ENCODE measurements at places on chromosomes 7 and 10.

- DNase-seq = peak; percentile 74
Measured at GRCh38 chr10:1377740-1378397, 321.7 kb downstream of the WDR37 start.

- no peak for DNase-seq
Measured at GRCh38 chr7:52609511-52609910, 425.9 kb upstream of the POM121L12 start.

DNA sequence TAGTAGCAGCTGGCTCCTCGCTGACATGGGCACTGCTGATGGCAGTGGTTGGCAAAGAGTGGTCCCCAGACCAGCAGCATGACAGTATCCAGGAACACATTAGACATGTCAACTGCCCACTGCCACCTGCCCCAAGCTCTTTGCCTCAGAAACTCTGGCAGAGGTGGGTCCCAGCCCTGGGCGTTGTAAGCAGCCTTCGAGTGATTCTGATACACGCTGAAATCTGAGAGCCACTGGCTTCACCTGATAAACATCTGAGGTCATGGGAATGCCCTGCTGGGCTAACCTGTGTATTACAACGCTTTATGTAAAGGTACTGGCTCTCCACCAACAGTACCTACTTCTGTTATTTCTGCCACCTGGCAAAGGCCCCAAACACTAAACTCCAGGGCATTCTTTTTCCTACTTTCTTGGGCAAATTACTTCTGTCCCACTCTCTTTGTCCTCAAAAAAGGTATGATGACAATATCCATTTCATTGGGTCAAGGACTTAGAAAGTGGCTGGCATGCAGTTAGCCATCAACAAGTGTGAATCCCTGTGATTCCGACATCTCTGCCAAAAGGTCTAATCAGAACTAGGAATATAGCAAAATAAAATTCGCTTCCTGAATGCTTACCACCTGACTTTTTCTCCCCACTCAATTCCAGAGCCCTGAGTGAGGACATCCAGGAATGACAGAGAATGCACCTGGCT, 9.2 kb downstream of the SGMS1 start:
- DNase-seq = no peak

- no peak for DNase-seq
Measured at GRCh38 chr7:51075681-51076580, 240.7 kb downstream of the COBL start.

- DNase-seq = no peak
Measured at GRCh38 chr10:58570979-58571378, 58.3 kb downstream of the BICC1 start.

DNA sequence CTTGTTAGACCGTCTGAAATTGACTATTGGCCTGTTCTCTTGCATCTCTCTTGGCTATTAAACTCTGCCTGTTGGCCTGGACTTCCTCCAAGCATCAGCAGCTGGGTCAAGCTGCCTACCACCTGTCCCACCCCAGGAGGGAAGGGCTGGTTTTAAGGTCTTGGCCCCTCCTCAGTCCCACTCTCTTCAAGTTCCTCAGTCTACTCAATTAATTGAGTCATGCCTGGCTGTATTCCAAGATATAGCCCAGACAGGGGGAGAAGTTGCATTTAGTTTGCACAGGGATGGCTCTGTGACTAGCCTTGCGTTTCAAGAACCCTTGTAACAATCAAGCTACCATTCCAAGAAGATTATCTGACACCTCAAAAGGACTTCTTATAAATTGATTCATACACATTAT, 113.8 kb upstream of the GLI3 start:
- DNase-seq = no peak
